ENCODE measurements at places on chromosomes 6 and 20. TPM values are rescaled to one million over a fixed set of nuclear protein-coding genes. Genes with fewer than 3 reads are reported as not detected.

ZSCAN31 gene
- total RNA-seq: 0.62 TPM

HLA-F gene
- 282 TPM for total RNA-seq

BIRC7 gene
- total RNA-seq: not detected

WDR46 gene
- total RNA-seq: 42.5 TPM

AFG1L gene
- total RNA-seq: 5.9 TPM

DNMT3B gene
- 2.0 TPM for total RNA-seq

SGK2 gene
- 0.27 TPM for total RNA-seq

SOBP gene
- total RNA-seq: 0.26 TPM

MATN4 gene
- total RNA-seq: 1.0 TPM

Data from activated naive CD4-positive, alpha-beta T cell treated with anti-CD3 and anti-CD28 coated beads for 36 hours (primary cell).